ENCODE measurements at places on chromosomes 12 and 14.

GRCh38 chr12:81417056-81417455, 339.2 kb downstream of the ACSS3 start:
- DNase-seq, result no peak

- DNase-seq, result no peak
These were observed 10.6 kb upstream of the ACOT1 start for GRCh38 chr14:73526036-73526984.

GRCh38 chr14:91394105-91395081, 23.2 kb downstream of the CCDC88C start:
- no peak for DNase-seq

DNA sequence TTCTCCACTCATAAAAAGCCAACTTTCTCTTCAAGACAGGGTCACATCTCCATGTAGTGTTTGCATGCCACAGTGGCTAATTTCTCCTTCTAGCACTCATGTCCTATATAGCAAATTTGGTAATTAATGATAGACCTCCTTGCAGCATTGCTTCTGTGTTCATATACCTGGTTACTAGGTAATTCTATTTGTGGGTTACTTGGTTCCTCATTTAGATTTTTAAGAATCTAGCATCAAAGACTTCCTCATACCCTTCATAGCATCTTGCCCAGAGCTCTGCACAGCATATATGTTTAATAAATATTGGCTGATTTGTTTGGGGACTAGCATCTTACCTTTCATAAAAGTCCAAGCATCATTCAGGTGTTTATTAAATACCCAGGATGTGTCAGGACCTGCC, 152.1 kb downstream of the DUSP6 start:
- DNase-seq, result no peak

DNA sequence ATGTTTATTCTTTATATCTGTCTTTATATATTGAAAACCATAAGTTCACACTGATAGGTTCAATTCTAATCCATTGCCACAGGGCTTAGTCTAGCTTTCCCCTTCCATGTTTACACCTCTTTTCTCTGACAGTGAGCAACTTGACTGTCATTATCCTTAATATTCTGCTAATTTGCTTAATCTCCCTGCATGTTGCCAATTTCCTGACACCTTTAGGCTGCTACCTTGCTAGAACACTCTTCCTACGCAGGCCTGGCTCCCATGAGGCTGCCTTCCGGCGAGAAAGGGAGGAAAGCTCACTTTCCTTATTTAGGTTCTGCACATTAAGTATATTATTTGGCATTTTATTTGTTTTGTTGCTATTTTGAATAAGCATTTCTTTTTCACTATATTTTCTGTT, 12.8 kb upstream of the FRS2 start:
- no peak for DNase-seq

DNA sequence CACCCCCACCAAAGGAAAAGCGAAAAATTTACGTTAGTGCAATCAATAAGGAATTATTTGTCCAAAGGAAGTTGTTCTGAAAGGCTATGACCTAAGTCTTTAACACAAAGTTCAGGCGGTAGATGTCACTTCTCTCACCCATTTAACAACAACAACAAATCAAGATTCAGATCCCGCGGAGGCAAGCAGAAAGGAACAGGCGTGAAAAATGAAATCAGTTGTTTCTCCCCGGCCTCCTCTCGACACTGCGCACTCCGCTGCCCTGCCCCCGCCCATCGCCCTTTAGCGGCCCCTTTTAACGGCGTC, 1.4 kb downstream of the DENND5B start:
- no peak for DNase-seq

DNA sequence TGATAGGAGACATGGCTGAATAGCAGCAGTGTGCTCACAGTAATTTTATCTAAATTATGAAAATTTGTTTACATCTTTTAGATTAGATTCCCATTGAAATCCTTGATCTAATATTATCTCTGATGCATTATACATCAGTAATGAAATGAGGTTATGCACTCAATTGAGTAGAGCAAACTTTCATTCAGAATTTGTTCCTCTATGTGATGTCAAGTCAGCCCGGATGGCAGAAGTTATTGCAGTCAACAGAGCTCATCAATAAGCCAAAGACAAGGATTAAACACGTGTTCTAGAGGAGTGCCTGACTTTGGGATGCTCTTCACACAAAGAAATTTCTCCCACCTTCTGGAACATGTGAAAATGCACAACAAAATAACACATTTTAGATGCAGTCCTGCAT, 688.8 kb downstream of the TMEM121 start:
- DNase-seq, result no peak

DNA sequence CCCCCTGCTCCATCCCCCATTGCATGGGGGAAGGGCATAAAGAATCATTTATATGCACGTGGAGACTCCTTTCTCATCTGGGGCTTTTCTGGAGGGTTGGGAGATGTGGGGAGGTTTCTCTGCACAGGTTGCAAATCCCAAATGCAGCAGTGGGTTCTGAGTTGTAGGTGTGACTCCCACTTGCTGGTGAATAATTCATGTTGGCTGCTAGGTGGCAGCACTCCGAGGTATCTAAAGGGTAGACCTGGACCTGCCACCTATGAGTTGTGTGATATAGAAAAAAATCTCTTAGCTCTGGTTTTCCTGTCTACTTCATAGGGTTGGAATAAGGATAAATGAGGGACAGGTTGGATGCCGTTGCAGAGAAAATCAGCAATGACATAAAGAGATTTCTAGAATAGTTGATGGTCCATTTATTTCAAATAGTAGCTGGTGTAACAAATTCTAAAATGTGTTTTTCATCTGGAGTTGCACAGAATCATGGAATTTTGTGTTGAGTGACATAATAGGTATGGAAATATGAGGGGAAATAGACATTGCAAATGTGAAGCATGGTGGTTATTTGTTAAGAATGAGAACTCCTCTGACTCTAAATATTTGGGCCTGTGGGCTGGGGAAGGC, 4.6 kb downstream of the MARCHF9 start:
- DNase-seq, result no peak

DNA sequence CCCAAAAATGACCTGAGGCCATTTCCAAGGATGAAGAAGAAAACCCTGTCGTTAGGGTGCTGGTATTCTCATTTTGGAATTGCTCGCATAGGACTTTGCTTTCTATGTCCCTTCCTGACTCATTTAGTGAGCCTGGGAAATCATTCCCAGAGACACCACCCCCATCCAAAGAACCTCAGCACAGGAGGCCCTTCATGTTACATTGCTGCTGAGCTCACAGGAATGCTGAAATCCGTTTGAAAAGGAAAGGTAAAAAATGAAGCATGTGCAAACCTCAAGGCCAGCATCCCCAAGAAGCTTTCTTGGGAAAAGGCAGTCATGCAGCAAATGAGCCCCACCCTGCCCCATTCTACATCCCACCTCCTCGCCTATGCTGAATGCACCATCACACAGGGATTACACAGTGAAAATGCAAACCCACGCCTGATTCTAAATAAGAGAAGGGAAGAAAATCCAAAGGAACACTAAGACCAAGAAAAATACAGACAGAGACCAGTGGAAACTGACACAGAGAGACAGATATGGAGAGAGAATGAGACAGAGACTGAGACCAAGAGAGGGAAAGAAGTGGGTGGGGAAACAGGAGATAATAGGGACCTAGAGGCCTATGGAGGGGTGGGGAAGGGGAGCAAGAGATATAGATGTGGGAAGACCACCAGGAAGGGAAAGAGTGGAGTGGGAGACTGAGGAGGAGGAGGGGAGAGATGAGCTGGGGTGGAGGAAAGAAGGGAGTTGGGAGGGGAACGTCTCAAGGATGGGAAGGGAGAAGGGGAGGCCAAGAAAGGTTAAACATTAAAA, 33.5 kb downstream of the NIN start:
- DNase-seq, result no peak

- DNase-seq, result no peak
These were observed 21.9 kb downstream of the CCDC92 start for GRCh38 chr12:123950476-123951349.

DNA sequence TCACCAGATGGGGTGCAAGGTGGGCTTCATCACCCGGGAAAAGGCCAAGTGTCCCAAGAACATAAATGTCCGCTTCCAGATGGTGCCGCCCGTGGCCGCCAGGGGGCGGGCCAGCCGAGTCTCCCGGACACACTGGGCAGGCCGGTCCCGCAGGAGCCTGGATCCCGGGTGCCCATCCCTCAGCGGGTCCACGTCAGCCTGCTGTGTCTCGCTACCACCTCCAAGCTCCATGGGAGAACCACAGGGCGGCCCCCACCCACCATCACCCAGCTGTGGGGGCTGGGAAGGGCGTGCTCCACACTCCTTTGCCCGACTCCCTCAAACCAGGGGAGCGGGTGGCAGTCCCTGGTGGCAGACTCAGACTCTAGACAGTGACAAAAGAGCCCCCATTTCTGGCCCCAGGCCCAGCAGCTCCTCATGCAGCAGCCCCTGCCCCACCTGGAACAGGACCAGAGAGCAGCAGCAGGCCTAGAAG, 22.0 kb upstream of the NUDT14 start:
- DNase-seq, result no peak

DNA sequence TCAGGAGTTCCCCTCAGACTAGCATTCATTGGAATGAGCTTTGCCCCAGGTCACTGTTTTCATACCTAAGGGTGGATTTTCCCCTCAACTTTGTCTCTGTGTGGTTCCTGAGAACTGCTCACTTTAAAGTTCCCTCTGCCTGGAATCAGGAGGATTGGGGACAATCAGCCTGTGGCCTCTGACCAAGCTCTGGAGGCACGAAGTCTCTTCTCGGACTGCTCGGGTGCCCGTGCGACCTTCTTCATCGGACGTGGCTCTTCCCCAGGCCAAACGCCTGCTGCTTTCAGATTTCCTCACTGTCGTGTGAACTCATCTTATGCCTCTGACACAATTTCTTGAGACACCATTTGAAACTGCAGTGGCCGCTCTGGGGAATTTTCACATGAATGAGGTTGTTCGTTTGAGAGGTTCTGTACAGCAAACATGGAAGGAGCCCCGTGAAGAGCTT, 153.7 kb upstream of the PZP start:
- no peak for DNase-seq

GRCh38 chr14:65849091-65849490, 436.6 kb downstream of the FUT8 start:
- DNase-seq, result no peak

DNA sequence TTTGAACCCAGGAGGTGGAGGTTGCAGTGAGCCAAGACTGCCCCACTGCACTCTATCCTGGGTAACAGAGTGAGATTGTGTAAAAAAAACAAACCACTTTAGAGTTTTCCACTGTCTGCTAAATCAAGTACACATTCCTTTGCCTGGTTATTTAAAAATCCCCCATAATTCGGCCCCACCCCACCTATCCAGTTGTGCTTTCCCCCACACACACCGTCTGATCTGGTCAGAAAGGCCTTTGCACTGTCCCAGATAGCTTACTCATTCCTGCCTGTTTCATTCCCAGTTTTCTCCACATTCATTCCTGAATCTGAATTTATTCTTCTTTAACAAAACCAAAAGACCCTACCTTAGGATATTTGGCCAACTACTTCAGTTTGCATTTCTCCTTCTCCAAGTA, 29.5 kb downstream of the NINJ2 start:
- DNase-seq, result no peak

- no peak for DNase-seq
These were observed 620 bp downstream of the PGAM5 start for GRCh38 chr12:132711080-132711843.

GRCh38 chr12:47216150-47216677, 136.5 kb upstream of the AMIGO2 start:
- no peak for DNase-seq

GRCh38 chr14:71591231-71591630, 341.0 kb upstream of the RGS6 start:
- no peak for DNase-seq

- DNase-seq, result no peak
These were observed 17.2 kb downstream of the NKX2-1 start for GRCh38 chr14:36502558-36503508.

GRCh38 chr12:76252031-76252430, 96.2 kb downstream of the BBS10 start:
- no peak for DNase-seq

DNA sequence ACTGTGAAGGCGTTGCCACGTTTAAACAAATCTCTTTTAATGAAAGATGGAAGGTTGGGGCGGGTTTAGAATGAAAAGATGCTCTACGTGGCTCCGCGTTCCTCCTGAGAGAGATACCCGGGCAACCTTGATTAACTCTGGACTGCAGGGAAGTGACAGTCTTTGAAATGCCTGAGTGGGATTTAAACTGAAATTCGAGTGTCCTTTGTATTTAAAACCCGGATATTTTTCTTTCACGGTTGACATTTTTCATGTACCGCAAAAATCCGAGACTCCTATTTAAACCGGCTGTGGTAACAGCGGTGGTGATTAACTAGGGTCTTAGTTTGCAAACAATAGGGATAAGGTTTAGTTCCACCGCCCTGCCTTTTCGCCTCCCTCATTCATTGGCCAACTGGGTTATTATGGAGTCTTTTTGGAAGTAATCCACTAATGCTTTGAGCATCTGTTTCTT, 707 bp downstream of the G2E3 start:
- no peak for DNase-seq

GRCh38 chr12:63779498-63780481, at the start of gene RXYLT1:
Gene RXYLT1, plus strand, starts transcription at chr12:63779909. Its CDS starts 52 bp downstream, at chr12:63779961.
- DNase-seq, result peak; percentile 82

- no peak for DNase-seq
These were observed 119.7 kb downstream of the PTCSC3 start for GRCh38 chr14:36056845-36057244.

- DNase-seq, result no peak
These were observed 22.5 kb downstream of the PAPLN start for GRCh38 chr14:73259837-73260236.

- DNase-seq, result no peak
These were observed 546.7 kb downstream of the SNAPC1 start for GRCh38 chr14:62308891-62309290.

DNA sequence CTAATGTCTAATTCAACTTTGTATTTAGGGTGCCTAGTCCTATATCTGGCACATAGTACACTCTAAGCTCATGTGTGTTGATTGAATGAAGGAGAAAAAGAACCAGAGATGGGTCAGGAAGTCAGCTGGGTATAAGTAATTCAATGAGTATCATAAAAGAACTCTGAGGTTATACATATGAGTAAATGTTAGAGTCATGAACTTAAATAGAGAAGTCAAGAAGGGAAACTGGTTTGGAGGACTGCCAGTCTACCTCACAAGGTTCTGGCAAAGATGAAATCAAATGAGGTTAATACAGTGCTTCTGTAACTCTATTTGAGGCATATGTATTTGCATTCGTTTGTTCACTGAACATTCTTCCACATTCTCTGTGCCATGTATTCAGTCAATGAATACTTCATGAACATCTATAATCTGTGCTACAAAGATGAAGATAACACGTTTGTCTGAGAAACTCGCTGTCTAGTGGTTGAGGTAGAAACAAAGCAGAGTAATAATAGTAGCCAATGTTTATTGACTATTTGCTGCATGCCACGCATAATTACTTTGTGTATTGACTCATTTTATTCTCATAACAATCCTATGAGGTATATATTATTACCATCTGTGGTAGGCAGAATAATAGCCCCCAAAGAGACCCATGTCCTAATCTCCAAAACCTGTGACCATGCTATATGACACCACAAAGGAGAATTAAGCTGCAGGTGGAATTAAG, 88.9 kb downstream of the PTGER2 start:
- no peak for DNase-seq

- no peak for DNase-seq
These were observed 5.4 kb upstream of the KRT72 start for GRCh38 chr12:52606581-52607218.

All from RWPE2 (cell line).